T-helper 2 cell (primary cell): ENCODE measurements at places on chromosomes 2 and 18.

DNA sequence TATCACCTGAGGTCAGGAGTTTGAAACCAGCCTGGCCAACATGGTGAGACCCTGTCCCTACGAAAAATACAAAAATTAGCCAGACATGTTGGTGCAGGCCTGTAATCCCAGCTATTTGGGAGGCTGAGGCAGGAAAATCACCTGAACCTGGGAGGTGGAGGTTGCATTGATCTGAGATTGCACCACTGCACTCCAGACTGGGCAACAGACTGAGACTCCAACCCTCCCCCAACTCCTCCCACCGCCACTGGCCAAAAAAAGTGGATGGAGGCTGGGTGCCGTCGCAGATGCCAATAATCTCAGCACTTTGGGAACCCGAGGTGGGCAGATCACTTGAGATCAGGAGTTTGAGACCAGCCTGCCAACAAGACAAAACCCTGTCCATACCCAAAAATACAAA lies 10.1 kb upstream of the SPIRE1 start:
- no peak for DNase-seq

DNA sequence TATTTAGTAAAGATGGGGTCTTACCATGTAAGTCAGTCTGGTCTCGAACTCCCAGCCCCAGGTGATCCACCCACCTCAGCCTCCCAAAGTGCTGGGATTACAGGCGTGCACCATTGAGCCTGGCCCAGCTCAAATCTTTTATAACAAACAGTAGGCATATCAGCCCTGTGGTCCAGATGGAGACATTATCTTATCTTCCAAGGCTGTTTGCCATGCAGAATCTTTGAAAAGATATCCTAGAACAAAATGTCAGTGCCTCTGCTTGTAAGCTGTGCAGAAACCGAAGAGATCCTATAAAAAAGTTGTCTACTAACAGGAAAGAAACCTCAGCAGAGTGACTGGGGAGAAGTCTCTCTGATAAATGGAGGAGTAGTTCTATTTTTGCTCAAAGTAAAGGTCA lies 142.1 kb downstream of the PTH2R start:
- DNase-seq: no peak

DNA sequence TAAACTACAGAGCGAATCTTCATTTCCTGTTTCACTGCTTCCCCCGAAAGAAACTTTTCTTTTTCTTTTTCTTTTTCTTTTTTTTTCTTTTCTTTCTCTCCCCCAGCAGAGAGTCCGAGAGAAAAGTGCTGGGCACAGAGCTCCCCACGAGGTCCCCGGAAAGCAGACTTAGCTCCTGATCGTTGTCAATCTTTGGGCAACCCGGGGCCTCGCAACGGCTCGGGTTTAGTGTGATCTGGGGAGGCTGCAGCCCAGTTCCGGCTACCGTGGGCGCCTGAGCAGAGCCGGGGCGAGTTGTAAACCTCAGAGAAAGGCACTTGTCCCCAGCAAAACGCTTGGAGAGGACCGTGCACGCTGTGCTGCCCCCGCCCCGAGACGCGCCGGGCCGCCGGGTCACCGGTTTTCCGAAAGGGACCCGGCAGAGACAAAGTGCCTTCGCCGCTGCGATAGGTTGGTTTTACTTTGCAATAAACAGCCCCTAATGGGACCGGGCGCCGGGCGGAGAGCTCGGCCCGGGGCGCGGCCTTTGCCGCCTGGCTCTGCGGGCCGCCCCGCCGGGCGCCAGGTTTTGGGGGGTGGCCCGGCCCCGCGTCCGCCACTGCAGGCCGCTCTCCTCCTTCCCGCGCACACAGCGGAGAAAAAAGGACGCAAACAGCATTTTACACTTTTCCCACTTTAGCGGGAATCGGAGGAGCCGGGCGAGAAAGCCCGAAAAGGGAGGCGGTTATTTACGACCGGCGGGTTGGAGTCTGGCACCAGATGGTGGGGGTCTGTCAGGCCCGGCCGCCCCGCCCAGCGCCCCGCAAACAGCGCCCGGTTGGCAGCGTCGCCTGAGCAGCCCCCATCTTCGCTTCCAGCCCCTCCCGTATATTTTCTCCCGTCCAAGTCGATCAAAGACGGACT lies 136.0 kb downstream of the INSIG2 start:
- no peak for DNase-seq

DNA sequence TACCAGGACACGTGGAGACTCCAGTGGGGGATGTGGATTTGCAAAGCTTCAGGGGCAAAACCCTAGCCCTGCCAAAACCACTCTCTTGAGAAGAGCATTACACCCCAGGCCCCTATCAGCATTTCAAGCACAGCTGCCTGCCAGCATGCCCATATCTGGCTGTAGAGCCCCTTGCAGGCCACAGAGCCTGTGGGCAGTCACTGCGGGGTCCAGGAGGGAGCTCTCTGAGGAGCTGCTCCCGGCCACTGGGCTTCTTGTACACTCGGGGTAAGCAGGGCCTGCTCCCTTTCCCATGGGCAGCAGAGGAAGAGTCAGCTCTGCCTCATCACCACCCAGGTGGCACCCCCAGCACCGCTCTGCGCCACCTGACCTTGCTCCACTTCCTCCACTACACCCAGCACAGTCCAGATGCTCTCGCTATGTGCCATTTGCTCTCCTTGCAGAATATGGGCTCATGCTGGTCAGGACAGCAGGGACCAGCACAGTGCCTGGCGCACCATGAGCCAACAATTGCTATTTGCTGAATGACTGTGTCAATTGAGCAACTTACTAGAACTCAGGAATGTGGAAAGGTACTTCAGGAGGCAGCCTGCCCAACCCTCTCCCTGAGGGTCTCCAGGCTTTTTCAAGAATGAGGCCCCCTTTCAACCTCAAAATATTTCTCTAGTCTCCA lies 7.4 kb downstream of the CHST10 start:
- DNase-seq: no peak

DNA sequence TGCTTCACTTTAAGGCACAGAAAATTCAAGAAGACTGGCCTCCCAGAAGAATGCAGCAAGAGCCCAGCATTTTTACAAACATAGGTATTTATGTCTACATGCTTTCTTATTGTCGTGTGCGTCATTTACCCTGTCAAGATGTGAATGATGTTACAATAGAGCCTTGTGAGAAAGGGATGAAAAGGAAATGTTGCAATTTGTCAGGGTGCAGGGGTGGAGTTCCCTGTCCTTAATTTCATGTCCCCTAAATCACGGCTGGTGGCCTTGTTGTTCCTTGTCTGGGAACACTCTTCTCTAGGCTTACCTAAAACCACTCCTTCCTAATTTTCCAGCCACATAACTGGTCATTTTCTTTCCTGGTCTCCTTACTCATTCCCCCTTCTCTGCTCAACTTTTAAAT lies 194.2 kb downstream of the TXNL1 start:
- no peak for DNase-seq

- DNase-seq: no peak
Measured at GRCh38 chr2:33384599-33384961, 91.9 kb upstream of the RASGRP3 start.

GRCh38 chr2:217836901-217837491 lies 165.8 kb downstream of the TNS1 start:
- no peak for DNase-seq

DNA sequence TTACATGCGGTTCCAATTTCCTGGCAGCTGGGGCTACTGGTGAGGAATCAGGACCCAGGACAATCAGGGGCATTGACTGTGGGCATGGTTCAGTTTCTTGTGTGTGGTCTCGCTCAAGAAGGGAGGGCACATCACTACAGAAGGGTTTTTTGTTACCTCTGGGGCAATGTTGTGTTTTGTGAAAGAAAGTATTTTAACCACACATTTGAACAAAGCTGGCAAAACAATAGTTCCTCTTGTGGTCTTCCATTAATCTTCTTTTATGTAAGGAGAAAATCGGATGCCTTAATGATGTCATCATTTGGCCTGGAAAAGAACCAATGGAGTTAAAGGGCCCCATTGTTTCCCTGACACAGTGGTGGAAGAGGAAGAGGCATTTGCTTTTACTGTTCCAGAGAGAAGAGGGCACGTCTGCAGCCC lies 197.4 kb downstream of the SH3BP4 start:
- DNase-seq: no peak

- DNase-seq: no peak
Measured at GRCh38 chr2:57461624-57462023, 585.0 kb upstream of the VRK2 start.

DNA sequence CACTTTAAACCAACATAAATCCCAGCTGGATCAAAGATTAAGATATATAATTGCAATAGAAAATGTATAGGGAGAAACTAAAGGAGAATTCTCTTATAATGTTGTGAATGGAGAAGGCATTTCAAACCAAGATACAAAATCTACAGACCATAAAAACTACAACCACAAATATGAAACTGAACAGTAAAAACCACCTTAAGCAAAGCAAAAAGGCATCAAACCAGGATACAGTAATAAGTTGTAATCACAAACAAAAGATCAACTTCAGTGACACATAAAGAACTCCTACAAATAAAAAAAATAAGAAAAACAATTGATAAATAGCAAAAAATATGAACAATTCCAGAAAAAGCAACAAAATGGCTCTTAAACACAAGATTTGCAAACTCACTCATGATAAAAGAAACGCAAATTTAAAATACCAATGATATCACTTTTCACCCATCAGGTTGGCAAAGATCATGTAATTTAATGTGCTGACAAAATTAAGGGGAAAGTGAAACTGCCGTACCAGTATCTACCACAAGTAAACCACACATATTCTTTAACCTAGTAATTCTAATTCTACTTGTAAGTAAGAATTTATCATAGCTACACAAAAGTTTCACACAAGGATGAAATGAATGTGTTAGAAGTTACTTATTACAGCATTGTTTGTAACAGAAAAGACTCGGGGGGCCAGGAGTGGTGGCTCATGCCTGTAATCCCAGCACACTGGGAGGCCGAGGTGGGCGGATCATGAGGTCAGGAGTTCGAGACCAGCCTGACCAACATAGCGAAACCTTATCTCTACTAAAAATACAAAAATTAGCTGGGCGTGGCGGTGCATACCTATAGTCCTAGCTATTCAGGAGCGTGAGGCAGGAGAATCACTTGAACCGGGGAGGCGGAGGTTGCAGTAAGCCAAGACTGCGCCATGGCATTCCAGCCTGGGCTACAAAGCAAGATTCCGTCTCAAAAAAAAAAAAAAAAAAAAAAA lies 101.9 kb downstream of the USP34 start:
- peak; percentile 13 for DNase-seq

DNA sequence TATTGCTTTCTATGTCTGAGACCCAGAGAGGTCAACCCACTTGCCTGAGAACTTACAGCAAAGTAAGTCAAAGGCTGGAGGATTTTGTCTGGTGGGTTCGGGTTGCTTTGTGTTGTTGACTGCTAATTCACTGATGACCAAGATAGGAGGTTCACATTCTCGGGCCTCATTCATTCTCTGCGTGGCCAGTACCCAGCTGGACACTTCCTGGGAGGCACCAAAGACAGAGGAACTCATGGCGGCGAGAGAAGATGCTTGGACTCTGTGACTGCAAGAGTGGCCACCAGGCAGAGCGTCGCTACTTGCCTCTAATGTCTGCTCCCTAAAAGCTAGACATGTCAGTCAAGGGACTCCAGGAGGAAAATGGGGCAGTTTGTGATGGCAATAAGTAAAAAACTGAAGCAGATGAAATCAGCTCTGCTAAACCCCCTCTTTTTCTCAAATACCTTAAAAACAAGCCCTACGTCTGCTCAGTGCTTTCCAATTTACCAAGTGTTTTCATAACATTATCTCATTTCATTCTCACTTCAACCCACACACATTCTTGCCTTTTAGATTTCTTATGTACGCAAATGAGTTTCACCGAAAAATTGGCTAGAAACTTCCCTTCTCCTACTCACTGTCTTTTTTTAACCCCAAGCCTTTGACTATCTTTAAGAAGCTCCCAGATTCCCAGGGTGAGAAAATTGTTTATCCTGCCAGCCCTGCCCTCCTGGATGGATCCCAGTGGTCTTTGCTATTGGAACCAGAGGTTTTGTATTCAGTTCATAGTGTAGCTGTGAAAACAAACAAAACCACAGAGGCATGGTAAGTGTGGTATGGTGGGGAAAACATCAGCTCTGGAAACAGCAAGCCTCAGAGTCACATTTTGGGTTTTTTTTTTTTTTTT lies 4.9 kb upstream of the LBH start:
- no peak for DNase-seq
